Kidney (tissue), 22 donors: ENCODE measurements at places on chromosomes 5 and 9. TPM values are rescaled to one million over a fixed set of nuclear protein-coding genes. Genes with fewer than 3 reads are reported as not detected.

GRCh38 chr5:175591293-175591692 is 66.6 kb upstream of the HRH2 start:
- no peak for DNase-seq

DNA sequence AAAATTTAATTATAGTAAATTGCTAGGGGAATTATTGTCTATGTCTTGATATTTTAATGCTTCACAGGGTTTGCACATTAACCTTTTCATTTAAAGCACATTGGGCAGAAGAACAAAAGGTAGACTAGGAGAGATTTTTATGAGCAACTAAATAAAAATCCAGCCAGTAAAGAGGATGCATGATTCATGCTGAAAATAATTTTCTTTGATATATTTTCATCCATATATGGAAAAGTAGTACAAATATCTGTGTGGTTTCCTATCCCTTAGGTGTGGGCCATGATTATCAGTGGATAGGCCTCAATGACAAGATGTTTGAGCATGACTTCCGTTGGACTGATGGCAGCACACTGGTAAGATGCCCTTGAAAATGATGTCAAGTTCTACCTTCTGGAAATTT is 83.1 kb downstream of the VCAN start:
- no peak for DNase-seq

DNA sequence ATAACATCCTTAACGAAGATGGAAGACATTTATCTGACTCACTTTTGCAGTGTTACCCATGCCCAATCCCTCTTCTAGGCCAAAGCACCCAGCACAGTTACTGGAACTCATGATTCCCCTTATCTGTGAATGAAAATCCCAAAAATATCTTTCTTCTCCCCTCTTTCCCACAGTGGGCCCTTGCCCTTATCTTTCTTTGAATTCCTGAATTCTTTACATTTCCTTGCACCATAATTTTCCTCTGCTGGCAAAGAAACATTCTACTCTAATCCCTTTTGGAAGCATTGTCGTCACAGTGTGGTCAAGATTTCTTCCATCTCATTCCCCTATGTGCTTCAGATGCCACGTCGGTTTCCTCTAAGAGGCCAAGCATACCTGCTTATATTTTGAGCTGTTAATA is 135.9 kb upstream of the LIFR start:
- DNase-seq, result no peak

GRCh38 chr5:60886158-60886557 is 42.1 kb upstream of the ELOVL7 start:
- DNase-seq, result no peak

GRCh38 chr9:125361837-125362531 is 100.4 kb downstream of the GAPVD1 start:
- no peak for DNase-seq

GRCh38 chr9:127541865-127542264 is 70.2 kb upstream of the STXBP1 start:
- DNase-seq, result no peak

DNA sequence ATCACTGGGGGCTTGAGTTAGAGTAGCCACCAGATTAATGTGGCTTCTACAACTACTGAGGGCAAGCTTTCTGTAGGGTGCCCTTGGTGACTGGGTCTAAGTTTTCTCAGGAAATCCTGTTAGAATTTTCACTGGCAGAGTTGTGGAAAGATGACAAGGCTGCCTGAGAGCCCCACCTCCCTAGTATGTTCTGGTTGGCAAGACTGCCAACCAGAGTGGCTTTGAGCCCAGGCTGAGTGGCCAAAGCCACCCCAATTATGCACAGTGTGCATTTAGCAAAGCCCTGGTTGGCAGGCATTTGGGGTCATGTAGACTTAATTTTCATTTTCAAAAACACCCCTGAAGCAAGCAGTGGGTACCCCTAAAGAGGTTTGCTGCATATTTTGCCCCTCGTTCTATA is 136.7 kb upstream of the HAPLN1 start:
- DNase-seq, result no peak

DNA sequence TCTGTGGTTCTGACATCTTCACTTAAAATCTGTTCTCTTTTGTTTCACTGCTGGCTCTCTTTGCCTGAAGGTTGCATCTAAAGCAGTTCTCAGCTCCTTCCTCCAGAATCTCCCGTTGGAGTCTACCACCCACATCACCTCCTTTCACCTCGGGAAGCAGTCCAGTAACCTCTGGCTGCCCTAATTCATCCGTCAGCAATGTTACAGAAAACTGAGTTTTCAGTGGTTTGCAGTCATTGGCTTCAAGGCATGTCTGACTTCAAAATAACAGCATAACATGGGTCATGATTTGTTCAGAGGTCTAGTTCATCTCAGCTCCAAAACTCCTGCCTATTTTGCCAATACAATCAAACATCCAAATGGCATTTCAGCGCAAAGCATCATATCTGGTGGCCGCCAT is 107.7 kb downstream of the GOLPH3 start:
- no peak for DNase-seq

DNA sequence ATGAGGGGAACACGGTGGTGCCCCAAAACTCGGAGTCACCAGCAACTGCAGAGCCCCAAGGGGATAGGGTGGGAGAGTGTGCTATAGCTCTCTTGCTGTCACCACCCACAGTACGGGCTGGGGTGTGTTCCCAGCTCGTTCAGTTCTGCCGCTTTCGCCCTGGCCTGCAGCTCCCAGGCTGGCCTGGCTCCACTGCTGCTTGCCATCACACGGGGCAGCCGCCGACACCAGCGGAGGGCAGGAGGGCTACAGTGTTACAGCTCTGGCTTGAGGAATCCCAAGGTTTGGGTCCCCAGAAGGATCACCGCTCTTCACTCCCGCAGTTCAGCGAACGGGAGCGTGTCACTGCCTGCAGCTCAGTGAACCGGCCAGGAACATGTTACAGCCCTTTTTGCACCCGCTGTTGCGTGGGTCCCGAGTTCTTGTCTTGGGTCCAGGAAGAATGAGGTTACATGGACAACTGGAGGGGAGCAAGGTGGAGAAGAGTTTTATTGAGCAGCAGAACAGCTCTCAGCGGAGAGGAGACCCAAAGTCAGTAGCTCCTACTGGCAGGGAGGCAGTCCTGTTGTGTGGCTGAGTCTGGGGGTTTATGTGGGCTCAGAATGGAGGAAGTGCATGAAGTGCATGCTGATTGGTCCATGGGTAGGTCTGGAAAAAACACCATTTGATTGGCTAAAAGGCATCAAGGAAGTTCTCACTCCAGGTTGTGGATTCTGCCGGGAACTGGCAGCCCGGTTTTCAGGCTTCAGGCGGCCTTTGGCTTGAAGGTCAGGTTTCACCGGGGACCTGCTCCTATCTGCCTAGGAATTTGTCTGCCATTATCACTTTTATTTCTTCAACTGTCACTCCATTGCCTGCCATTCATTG is 113.4 kb downstream of the EHMT1 start:
- peak; percentile 48 for DNase-seq

DNA sequence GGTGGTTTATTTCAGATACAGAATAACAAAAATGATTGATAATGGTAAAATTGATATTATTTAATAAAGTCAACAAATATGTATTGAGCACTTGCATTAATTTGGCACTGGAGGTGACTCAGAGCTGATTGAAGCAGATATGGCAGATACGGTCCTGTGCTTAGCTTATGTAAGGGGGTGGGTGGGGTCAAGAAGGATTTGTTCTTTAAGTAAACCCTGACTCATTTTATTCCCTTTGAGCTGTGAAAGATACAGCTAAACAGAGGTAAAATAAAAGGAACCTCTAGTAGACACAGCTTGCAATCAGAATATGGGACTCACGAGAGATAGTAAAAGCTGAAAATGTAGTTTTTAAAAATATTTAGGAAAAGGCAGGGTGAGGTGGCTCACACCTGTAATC is 201.3 kb upstream of the CLINT1 start:
- DNase-seq, result no peak

The WDR36 gene
- total RNA-seq, result 31.8 TPM

The EIF4E1B gene
- total RNA-seq, result not detected

The B4GALT1 gene
- total RNA-seq, result 163 TPM

The CAMK2A gene
- total RNA-seq, result 0.28 TPM

The IFNK gene
- not detected for total RNA-seq

The CTXN3 gene
- 0.35 TPM for total RNA-seq

The FCN2 gene
- total RNA-seq, result 3.6 TPM
